Colonic mucosa (tissue), 4 donors: ENCODE measurements at places on chromosomes 12 and 14. TPM values are rescaled to one million over a fixed set of nuclear protein-coding genes. Genes with fewer than 3 reads are reported as not detected.

GRCh38 chr12:121811434-121812319, 7.9 kb downstream of the SETD1B start:
- DNase-seq, result peak; percentile 73
- H3K36me3 ChIP-seq, result peaks cover 9% of the 10 kb centered on the region
- H3K4me1 ChIP-seq, result peaks cover 18% of the 10 kb centered on the region
- H3K27me3 ChIP-seq, result no peaks in the 10 kb centered on the region
- H3K4me3 ChIP-seq, result peak overlapping the region; percentile 70

DNA sequence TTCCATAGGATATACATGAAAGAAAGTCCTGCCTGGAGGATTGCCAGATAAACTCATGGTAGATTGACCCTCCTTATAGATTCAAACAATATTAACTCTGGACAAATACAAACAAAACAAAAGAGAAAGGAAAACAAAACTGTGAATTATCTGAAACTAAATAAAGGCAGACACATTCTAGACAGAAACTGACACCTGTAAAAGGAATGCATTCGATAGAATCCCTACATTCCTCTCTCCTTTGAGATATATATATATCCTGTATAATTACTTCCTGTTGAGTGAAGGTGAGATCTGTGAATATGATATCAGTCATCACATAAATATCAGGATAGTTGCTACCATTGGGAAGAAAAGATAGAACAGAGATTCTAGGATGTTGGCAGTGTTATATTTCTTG, 948.4 kb upstream of the ATXN7L3B start:
- DNase-seq, result no peak
- H3K4me3 ChIP-seq, result no peak overlapping the region
- no peaks in the 10 kb centered on the region for H3K36me3 ChIP-seq
- H3K27ac ChIP-seq, result no peak overlapping the region

DNA sequence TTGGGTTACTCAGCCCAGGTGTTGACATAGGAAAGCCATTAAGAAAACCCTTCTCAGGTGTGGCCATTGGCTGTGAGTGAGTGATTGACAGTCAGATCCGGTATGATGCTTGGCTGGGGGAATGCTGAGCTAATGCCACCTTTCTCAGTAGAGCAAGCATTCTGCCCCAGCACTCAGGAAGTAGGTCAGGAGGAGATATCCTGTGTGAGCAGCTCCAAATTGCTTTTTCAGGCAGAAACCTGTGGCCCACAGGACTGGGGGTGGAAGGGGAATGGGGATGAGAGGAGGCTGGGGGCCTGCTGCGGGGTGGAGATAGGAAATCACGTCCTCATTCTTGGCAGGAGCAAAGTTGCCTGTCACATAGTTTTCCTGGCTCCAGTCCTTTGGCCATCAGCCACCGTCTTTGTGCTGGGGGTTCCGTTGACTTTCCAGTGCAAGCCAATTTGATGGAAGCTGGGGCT, 55.7 kb downstream of the NINJ2 start:
- no peak overlapping the region for H3K4me3 ChIP-seq
- no peaks in the 10 kb centered on the region for H3K36me3 ChIP-seq
- no peaks in the 10 kb centered on the region for H3K4me1 ChIP-seq
- no peak for DNase-seq
- H3K27ac ChIP-seq, result no peak overlapping the region
- no peaks in the 10 kb centered on the region for H3K27me3 ChIP-seq

- H3K4me1 ChIP-seq, result no peaks in the 10 kb centered on the region
- no peaks in the 10 kb centered on the region for H3K27me3 ChIP-seq
- peak overlapping the region; percentile 93 for H3K27ac ChIP-seq
- H3K4me3 ChIP-seq, result peak overlapping the region; percentile 49
Measured at GRCh38 chr12:12072064-12072760, 1.5 kb downstream of the BCL2L14 start.

DNA sequence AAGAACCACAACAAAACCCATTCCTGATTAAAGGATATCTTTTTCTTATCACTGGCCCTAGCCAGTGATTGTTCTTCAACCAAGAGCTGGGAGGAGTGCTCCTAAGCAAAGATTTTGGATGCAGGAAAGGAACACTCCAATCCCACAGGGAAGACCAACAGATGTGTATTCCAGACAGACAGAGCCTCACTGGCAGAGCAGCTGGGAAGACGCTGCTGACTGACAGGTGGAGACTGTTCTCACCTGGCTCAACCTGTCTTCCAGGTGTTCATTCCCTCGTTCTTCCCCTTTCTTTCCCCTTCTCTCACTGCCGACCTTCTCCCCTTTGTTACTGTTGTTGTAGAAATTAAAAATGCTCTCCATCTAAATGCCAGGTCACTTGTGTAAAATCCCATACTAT, 89.7 kb upstream of the CCDC198 start:
- no peaks in the 10 kb centered on the region for H3K27me3 ChIP-seq
- no peaks in the 10 kb centered on the region for H3K4me1 ChIP-seq
- DNase-seq, result no peak
- H3K4me3 ChIP-seq, result no peak overlapping the region
- H3K36me3 ChIP-seq, result no peaks in the 10 kb centered on the region

GRCh38 chr12:100668945-100669536, 95.6 kb downstream of the GAS2L3 start:
- H3K27ac ChIP-seq, result no peak overlapping the region
- no peaks in the 10 kb centered on the region for H3K27me3 ChIP-seq
- H3K36me3 ChIP-seq, result no peaks in the 10 kb centered on the region
- H3K4me1 ChIP-seq, result no peaks in the 10 kb centered on the region

DNA sequence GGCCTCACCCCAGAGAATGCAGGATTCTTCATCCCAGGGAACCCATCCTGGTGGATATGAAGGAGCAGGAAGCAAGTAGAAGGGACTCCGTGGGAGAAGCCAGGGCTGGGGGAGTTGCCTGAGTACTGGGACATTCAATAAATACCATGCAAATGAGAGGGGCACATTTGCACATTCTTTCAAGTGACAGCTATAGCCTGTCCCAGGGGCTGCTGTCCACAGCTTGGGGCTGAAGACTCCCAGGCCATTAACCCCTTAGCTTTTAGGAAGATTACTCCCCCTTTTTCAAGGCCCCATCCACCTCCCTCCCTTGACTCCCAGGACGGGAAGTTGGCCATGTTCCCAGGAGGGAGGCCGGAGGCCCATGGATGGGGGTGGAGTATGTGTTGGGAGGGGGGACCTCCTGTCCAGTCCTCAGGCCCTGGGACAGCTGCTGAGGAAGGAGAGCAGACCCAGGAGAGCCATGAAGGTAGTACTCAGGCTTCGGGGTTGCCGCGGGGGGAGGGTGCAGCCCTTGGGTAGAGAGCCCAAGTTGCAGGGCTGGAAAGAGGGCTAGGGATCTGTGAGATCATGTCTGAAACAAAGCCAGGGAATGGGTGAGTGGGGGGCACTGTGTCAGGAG, 974 bp upstream of the TNS2 start:
- peaks cover 38% of the 10 kb centered on the region for H3K4me1 ChIP-seq
- H3K4me3 ChIP-seq, result peak overlapping the region; percentile 15
- H3K36me3 ChIP-seq, result no peaks in the 10 kb centered on the region

The SDR9C7 gene
- total RNA-seq, result not detected

The ARG2 gene
- 4.7 TPM for total RNA-seq

The BCL2L2 gene
- total RNA-seq, result 26.2 TPM

The NINJ2 gene
- 4.2 TPM for total RNA-seq
